Type B pancreatic cell (in vitro differentiated cells): ENCODE measurements at places on chromosomes 6 and 20. TPM values are rescaled to one million over a fixed set of nuclear protein-coding genes. Genes with fewer than 3 reads are reported as not detected.

- no peaks in the 10 kb centered on the region for H3K4me1 ChIP-seq
- H3K27me3 ChIP-seq, result peaks cover 10% of the 10 kb centered on the region
- no peak overlapping the region for H3K27ac ChIP-seq
- H3K4me3 ChIP-seq, result no peak overlapping the region
- H3K36me3 ChIP-seq, result no peaks in the 10 kb centered on the region
- no peak for DNase-seq
These were observed 87.3 kb downstream of the KCNB1 start for GRCh38 chr20:49395183-49395582.

DNA sequence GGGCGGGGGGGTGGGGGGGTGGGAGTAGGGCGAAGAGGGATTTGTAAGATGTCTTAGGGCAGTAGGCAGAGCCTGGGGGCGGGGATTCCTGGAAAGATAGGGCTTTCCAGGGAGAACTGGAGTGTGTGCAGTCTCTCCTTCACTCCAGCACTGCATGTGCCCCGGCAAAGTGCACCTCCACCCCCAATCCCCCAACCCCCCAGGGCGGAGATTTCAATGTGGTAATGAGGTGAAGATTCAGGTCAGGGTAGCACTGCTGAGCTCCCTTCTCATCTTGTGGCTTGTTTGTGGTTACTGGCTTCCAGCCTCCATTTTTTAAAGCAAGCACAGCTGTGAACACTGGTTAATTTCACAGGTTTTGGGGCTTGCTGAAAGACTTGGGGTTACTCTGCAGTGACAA is 5.9 kb downstream of the TMEM239 start:
- peak; percentile 37 for DNase-seq
- H3K27me3 ChIP-seq, result peaks cover 56% of the 10 kb centered on the region
- peaks cover 15% of the 10 kb centered on the region for H3K4me1 ChIP-seq
- no peak overlapping the region for H3K27ac ChIP-seq

DNA sequence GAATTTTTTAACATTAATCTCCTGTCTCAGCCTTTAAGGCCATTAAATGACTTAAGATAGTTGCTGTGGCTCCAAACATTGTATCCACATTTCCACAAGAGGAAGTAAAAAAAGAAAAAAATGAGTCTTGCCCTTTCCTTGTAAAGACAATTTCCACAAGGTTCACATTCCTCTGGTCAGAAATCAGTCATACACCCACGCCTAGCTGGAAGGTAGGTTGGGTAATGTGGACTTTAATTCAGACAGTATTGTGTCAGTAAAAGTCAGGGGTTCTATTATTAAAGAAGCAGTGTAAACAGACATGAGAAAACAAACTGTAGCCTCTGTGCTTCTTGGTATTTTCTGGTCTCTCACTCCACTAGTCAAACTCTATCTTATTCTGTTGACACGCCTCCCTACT is 682.0 kb downstream of the GRIK2 start:
- H3K27ac ChIP-seq, result peak overlapping the region; percentile 59
- H3K27me3 ChIP-seq, result no peaks in the 10 kb centered on the region
- no peaks in the 10 kb centered on the region for H3K4me1 ChIP-seq
- H3K36me3 ChIP-seq, result no peaks in the 10 kb centered on the region
- H3K4me3 ChIP-seq, result no peak overlapping the region
- no peak for DNase-seq

DNA sequence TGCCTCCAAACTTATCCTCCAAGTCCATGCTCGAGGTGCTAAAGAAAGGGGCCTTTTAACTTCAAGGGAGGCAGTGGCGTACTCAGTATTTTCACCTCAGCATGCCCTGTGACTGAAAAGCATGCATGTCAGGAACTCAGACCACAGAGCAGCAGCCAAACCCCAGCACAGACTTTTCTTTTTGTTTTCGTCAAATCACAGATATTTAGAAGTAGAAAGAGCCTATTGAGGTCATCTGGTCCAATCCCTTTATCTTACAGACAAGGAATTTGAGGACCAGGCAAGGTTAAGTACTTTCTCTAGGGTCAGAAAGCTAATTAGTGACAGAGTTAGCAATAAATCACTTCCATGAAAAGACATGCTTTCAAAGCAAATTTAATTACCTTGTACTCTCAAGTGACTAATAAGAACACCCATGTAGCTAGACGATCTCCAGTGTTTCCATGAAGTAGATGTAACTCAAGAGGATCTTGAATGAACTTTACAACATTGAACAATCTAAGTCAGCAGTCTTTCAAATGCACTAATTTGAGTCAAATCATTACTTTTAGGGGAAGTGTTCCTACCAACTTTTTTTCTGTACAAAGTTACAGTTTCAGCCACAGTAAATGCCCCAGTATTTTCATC is 35.9 kb downstream of the MOXD1 start:
- peaks cover 11% of the 10 kb centered on the region for H3K27me3 ChIP-seq
- H3K36me3 ChIP-seq, result peaks cover 5% of the 10 kb centered on the region
- H3K4me3 ChIP-seq, result peak overlapping the region; percentile 2
- no peak overlapping the region for H3K27ac ChIP-seq

DNA sequence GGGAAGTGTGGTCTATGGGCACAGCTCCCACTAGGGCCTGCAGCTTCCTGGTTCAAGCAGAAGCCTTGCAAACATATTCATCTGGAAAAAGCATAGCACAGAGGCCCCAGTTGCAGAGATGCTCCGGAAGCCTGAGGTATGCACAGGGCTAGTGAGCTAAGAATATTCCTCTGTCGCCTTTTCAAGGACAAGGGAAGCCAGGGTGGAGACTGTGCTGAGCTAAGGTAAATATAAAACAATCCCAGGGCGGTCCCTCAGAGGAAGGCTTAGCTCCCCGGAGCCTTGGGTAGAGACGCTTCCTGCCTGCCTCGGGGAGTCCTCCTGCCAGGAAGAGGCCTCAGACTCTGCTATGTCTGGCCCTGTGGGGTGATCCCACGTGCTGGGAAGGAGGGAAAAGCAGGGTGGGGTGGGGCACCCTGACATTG is 134.8 kb upstream of the FOXA2 start:
- H3K27ac ChIP-seq, result no peak overlapping the region
- no peaks in the 10 kb centered on the region for H3K27me3 ChIP-seq
- DNase-seq, result no peak
- H3K4me3 ChIP-seq, result no peak overlapping the region
- H3K36me3 ChIP-seq, result no peaks in the 10 kb centered on the region

DNA sequence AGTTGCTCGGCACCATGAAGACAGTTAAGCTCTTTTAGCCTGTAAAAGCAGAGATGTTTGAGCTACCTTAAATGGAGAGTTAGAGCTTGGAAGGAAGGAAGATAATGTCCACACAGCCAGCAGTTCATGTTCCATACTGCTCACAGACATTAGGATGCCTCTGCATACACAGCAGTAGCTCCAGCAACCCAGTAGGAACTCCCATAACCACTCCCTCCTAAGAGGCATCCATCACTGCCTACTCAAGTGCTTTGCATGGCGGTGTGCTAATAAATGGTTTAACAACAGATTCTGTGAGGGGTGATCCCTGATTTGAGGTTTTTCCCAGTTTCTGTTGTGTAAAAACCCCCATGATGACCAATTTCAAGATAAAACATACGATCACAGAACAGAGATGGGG is 286.4 kb downstream of the HACE1 start:
- no peaks in the 10 kb centered on the region for H3K4me1 ChIP-seq
- H3K27ac ChIP-seq, result no peak overlapping the region
- no peak overlapping the region for H3K4me3 ChIP-seq

- peaks cover 26% of the 10 kb centered on the region for H3K27me3 ChIP-seq
- no peak for DNase-seq
- H3K4me1 ChIP-seq, result peaks cover 7% of the 10 kb centered on the region
- H3K4me3 ChIP-seq, result no peak overlapping the region
- no peak overlapping the region for H3K27ac ChIP-seq
- H3K36me3 ChIP-seq, result no peaks in the 10 kb centered on the region
These were observed 331.6 kb downstream of the TAF4 start for GRCh38 chr20:61733891-61734732.

Gene BACH2
- 8.5 and 33.5 TPM in 2 replicates for total RNA-seq
